H9 (cell line): ENCODE measurements at places on chromosomes 4 and X.

GRCh38 chrX:71525316-71525715 is 7.6 kb upstream of the OGT start:
- DNase-seq, result no peak

- no peak for DNase-seq
Measured at GRCh38 chrX:69991685-69992084, 58.1 kb downstream of the AWAT2 start.

GRCh38 chrX:54891573-54891972 is 29.1 kb upstream of the TRO start:
- no peak for DNase-seq

GRCh38 chr4:1487106-1487505 is 80.9 kb upstream of the NKX1-1 start:
- DNase-seq, result no peak

DNA sequence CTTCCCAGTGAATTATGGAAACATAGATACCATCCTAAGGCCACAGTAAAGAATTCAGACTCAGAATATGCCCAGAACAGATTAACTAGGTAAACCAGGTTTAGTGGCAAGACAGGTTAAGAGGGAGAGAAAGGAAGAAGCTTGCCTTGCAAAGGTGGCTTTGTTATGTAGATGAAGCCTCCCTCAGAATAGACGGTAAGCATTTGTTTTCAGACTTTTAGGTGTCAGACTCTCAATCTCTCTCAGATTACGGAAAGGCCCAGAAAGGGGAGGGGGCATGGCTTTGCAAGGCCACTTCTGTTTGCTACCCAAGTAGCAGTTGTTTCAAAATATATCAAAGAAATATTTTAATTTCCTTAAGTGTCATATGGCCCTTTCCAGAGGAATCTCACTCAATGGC is 457.1 kb upstream of the BOD1L1 start:
- DNase-seq, result peak; percentile 63

DNA sequence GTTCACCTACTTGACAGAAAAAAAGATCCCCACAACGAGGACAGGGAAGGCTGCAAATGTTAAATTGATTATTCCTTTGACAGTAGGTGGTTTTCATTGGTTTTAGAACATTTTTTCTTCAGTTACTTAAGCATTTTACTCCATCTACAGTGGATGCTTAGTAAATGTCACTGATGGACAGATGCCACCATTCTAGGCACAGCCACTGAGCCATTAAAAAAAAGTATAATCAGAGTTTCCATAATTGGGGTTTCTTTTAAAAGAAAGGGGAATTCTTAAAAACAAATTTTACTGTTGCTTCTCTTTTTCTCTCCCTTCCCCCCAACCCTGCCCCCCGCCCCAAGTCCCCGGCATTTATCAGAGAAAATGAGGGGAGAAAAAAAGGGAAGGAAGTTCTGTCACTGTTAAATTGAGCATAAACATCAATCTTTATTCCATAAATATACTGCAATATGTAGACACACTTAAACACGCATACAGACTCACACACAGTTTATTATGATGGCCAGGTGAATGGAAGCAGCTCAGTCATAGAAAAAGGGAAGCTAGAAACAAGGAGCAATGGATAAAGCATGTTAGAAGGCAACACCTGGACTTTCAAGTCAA is 79.7 kb upstream of the PRPS2 start:
- DNase-seq, result no peak

- no peak for DNase-seq
Measured at GRCh38 chr4:130338851-130339250, 1242.9 kb downstream of the C4orf33 start.

DNA sequence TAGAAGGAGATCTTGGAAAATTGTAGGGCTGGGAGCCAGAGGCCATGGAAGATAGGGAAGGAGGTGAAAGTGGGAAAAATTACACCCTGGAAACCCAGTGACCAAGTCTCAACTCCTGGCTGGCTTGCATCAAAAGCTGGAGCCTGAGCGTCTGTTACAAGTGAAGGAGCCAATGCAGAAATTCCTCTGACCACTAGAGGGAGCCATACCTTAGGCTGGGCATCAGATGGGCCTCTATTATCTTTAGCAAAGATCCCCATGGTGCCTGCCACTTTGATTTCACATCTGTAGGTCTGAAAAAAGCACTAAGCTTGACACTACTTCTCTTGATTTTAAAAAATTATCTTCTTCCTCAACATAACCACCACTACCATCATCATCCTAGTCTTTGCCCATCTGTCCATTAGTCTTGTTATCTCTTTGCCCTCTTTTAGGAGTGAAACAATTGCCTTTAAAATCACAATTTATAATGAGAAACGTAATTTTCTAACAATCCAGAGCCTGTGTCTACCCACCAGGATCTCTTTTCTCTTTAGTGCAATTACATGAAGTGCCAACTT is 62.9 kb downstream of the ANAPC4 start:
- peak; percentile 67 for DNase-seq

GRCh38 chrX:65634732-65635131 is 32.7 kb upstream of the MSN start:
- DNase-seq, result no peak

- DNase-seq, result no peak
Measured at GRCh38 chrX:94676285-94676684, 1002.3 kb downstream of the FAM133A start.

- no peak for DNase-seq
Measured at GRCh38 chr4:119748853-119749252, 120.2 kb upstream of the PDE5A start.

DNA sequence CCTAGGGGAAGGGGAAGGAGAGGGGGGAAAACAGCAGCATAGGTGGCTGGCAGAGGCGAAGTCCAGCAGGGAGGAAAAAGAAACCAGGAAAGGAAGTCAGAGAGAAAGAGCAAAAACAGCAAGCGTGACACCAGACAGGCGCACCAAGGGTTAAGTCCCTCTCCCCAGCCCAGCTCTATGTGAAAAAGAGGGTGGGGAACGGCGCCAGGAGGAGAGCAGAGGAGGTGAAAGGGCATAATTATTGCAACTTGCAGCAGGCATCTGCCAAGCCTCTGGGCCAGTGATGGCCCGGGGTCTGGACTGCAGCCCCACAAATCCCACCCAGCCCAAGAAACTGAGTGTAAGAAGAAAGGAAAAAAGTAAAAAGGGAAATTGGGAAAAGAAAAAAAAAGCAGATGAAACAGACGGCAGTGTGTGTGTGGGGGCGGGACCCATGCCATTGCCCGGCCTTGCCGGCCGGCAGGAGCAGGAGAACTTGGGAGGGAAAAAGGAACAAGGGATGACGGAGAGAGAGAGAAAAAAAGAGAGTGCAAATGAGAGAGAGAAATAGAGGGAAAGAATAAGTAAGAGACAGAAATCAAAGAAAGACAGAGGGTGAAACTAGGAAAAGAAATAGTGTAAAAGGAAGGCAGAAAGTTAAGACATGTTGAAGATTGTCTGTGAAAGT is 14.1 kb upstream of the RHOXF2 start:
- peak; percentile 61 for DNase-seq

- DNase-seq, result no peak
Measured at GRCh38 chr4:172393220-172393619, 580.0 kb downstream of the GALNTL6 start.

- no peak for DNase-seq
Measured at GRCh38 chr4:55758570-55758969, 61.0 kb upstream of the EXOC1L start.

DNA sequence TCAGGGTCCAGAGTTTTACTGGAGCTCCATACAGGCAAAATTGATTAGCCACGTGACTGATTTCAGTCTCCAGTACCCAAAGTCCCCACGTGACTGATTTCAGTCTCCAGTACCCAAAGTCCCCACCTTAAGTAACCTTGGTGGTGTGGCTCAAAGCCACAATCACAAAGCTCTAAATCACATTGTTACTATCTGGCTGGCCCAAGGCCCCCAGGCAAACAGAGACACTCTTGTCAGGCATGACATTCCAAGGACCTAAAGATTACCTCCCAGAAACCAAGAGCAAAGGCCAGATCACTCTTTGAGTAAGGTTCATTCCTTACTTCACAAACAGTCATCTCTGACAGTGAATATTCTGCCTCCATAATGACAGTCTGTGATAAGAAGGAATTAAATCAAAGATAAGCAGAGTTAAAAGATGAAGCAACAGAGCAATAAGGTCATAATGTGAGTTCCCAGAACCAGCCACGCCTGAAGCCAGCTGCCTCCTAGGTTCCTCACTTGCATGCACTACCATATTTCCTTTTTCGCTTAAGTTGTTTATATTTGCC is 78.5 kb downstream of the ANXA3 start:
- DNase-seq, result no peak

DNA sequence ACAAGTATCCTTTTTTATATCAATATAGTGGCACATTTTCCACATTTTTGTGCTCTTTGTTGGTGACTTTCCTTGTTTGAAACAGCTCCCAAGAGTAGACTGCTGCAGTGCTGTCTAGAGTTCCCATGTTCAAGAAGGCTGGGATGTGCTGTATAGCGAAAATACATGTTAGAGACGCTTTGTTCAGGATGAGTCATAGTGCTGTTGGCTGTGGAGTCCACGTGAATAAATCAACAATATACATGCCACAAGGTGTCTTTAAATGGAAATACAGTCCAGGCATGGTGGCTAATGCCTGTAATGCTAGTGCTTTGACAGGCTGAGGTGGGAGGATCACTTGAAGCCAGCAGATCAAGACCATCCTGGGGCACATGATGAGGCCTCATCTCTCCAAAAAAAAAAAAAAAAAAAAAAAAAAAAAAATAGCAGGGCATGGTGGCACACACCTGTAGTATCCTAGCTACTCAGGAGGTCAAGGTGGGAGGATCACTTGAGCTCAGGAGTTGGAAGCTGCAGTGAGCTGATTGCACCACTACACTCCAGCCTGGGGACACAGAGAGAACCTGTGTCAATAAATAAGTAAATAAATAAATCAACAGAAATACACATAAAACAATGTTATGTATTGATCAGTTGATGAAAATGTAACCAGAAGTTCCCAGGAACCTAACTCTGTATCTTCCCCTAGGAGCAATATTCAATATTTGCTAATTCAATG is 256.8 kb upstream of the STS start:
- DNase-seq, result no peak

GRCh38 chr4:138851391-138852335 is 163.9 kb upstream of the NOCT start:
- DNase-seq, result peak; percentile 46

DNA sequence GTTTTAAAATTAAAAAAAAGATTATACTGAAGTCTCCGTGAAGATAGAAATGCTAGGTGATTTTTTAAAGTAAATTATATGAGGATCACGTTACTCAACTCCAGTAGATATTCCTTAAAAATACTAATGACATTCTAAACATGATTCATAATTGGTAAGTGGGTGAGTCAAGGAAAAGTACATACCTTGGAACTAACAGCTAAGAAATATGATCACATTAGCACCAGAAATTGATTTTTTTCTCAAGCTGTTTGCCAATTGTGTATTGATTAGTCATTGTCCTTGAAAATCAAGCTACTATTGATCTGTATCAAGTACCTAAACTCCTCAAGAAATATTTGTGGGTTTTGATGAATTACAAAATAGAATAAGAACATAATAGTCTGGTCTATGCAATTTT is 362.6 kb upstream of the PPP1R2C start:
- no peak for DNase-seq

GRCh38 chrX:134368126-134368525 is 91.8 kb upstream of the HPRT1 start:
- DNase-seq, result no peak

DNA sequence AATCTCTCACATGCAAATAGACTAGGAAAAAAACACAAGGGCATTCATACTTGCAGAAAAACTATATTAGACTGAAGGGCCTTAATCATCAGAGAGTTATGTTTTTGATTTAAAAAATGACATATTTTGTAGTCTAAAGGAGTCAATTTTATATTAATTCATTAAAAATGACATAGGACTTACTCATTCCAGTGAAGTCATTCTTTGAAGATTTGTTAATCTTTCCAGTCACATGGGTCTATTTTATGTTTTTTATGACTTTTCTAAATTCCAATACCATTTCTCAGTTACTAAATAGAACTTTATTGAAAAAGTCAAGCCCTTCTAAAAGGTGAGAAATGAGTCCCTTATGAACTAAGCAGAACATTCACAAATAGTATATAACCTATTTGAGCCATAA is 743.8 kb upstream of the INTU start:
- DNase-seq, result no peak

DNA sequence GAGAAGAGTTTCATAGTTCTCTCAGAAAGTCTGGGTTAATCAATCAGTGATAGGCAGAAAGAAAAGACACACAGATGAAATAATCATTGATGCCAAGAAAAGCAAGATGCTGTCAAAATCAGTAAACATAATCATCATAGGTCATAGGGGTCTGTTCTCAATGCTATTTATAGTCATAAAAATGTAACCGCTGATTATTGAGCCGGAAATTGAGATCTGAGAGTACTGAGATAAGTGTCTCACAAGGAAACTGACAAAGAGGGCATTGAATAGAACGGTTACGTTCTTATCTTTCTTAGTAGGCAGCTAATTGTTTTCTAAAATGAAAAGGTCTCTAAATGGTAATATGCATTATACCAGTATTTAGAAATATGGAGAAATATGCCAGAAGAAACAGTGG is 1686.1 kb upstream of the AGA start:
- no peak for DNase-seq

DNA sequence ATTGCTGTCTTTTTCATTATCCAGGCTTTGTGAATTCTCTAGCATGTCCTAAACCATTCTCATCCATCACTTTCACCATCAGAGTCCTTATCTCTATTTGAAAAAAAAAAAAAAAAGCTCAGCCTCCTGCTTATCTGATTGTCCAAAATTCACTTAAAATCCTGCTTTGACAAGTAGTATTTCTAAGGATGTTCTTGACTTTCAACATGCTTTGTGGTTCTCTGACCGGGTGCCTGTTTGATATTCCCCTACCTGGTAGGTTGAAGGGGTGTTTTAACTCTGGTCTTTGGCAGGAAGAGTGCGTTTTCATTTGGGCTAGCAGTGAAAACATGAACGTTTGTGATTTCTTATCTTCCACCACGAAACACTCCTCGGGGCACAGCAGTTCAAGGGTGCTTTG is 17.3 kb upstream of the BBS12 start:
- no peak for DNase-seq

- no peak for DNase-seq
Measured at GRCh38 chrX:27767387-27767786, 40.4 kb upstream of the MAGEB10 start.

DNA sequence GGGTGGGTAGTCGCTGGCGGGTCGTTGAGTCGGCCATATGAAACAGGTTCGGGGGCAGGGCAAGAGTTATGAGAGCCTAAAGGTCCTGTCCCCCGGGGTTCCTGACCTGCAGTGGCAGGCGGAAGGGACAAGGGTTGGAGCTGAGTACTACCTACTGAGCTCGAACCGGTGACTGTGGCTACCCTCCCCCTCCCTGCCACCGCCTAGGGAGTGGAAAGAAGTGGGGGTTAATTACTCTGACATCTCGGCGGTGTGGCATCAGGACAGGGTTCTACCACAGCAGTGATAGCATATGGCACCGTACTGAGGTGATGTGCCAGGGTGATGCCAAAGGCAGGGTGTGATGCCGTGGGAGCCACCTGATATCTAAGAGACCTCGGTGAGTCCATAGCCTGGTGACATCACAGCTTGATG is 307 bp downstream of the ATG4A start:
- DNase-seq, result no peak

- DNase-seq, result no peak
Measured at GRCh38 chr4:61079427-61079826, 120.7 kb upstream of the ADGRL3 start.
